Activated naive CD4-positive, alpha-beta T cell treated with anti-CD3 and anti-CD28 coated beads, Interleukin-2, amount 10 ng/mL, durations not matched to agents 5 hours and 36 hours (primary cell): ENCODE measurements at places on chromosomes 11 and 22. TPM values are rescaled to one million over a fixed set of nuclear protein-coding genes. Genes with fewer than 3 reads are reported as not detected.

Gene FOSL1
- 2.0 TPM for total RNA-seq

Gene GGTLC2
- total RNA-seq, result not detected

Gene OR51E2
- not detected for total RNA-seq

Gene MUC5B
- total RNA-seq, result not detected

Gene TALDO1
- total RNA-seq, result 218 TPM

Gene DEUP1
- not detected for total RNA-seq

Gene AGBL2
- total RNA-seq, result 6.5 TPM

Gene KDM4E
- not detected for total RNA-seq

Gene PGA5
- total RNA-seq, result not detected

Gene SPTBN2
- 0.05 TPM for total RNA-seq

Gene FGF19
- total RNA-seq, result not detected

Gene UBQLNL
- total RNA-seq, result not detected

Gene TNNT3
- 11.5 TPM for total RNA-seq

Gene FJX1
- total RNA-seq, result 0.22 TPM

Gene ASPHD2
- 8.6 TPM for total RNA-seq
